ENCODE measurements at places on chromosomes 5 and 9.

DNA sequence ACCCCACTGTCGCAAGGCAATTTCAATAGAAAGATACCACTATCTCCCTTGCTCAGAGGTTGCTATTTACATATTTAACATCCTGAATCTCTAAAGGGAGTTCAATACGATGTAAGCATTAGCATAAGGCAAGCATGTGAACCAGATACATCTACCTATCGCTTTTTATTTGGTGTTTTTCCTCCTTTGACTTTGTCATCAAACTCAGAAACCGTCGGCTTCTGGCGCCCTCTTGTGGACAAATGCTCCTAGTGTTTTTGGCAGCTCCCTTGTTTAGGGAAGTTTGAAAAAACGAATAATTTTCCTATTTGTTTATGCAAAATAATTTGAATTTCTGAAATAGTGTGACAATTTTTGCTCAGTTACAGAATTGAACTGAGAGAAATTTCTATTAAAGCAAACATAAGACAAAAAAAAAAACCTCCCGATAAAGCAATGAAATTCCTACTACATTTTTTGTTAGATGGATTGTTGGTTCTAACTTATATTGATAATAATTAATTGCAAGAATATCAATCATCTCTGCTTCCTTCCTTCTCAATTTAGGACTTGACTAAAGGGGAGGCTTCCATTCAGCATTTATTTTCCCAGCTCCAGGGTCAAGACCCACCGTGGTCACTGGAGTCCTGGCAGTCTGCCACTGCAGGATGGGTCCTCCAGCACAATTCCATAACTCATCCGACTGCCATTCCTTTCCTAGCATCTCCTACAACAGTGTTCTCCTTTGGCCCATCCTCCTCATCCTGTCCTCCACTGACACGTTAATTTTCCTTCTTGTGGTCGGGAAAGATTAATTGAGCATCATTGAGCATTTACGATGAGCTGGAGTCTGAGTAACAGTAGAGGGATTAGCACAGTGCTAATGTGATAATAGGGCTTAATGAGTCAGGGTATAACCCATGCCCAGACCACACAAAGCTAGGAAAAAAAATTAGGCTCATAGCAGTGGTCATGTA is 131.8 kb upstream of the CHD1 start:
- peak; percentile 38 for DNase-seq

- no peak for DNase-seq
Observed at GRCh38 chr5:145117285-145117684, 717.9 kb downstream of the PRELID2 start.

DNA sequence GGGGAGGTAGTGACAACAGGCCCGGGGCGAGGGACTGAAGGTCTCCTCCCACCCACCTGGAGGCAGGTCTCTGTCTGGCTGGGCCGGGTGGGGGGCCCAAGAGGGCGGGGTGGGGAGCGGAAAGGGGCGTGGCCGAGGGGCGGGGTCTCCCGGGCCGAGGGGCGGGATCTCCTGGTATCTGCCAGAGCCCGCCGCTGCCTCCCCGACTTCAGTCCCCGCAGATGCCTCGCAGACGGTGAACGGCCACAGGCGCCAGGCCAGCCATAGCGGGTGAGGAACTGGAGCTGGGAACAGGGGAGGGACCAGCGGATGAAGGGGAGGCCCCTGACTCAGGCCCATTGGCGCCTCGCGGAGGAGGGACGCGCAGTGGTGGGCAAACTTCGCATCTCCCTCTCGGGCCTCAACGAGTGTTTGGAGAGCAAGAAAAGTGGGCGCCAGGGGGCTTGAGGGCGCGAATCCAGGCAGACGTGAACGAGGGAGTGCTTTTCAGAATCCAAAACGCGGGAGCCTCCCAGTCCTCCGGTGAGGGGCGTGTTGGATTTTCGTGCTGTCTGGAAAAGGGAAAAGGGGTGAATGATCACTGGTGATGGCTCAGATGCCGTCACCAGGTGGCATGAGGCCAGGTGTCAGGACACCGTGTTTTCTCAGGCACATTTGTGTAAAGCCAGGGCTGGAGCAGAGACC is at the start of gene ADGRD2:
ADGRD2 (plus strand) TSS at position 211 of the 684 bp plus-strand sequence. CDS start 1,216 bp downstream, outside the sequence.
- DNase-seq, result no peak

- DNase-seq, result no peak
Observed at GRCh38 chr5:84597904-84598303, 213.2 kb upstream of the EDIL3 start.

DNA sequence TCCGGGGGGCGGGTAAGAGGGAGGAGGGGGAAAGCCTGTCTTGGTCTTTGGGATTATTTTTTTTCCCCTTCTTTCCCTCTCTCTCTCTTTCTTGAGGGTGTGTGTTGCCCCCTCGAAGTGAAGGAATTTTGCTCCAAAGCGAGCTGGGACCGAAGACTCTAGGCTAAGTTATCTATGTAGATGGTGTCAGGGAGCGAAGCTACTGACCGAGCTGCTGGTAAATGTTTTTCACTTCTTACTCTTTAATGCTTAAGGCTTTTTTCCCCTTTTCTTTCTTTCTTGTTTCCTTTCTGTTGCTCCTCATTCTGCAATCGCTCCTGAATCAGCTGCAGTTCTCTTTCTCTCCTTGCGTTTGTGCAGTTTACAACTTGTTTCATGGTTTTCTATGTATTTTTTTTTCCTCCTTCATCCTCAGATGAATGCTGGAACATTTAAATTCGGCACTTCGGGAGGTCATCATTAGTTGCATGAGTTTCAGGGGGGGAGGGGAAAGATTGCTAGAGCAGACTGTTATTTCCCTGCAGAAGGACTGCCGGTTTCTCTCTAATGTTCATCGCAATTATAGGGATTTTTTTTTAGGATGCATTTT is 1312.0 kb upstream of the WWC1 start:
- DNase-seq, result no peak

- no peak for DNase-seq
Observed at GRCh38 chr5:76351577-76351976, 51.5 kb upstream of the IQGAP2 start.

DNA sequence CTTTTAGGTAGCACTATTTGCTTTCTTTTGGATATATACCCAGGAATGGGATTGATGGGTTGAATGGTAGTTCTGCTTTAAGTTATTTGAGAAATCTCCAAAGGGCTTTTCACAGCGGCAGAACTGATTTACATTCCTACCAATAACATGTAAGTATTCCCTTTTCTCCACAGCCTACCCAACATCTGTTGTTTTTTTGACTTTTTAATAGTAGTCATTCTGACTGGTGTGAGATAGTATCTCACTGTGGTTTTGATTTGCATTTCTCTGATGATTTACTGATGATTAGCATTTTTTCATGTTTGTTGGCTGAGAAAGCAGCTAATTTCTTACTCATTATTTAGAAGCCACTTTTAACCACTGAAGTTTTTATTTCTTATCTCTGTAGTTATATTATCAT is 221.1 kb upstream of the ACTBL2 start:
- DNase-seq, result no peak

DNA sequence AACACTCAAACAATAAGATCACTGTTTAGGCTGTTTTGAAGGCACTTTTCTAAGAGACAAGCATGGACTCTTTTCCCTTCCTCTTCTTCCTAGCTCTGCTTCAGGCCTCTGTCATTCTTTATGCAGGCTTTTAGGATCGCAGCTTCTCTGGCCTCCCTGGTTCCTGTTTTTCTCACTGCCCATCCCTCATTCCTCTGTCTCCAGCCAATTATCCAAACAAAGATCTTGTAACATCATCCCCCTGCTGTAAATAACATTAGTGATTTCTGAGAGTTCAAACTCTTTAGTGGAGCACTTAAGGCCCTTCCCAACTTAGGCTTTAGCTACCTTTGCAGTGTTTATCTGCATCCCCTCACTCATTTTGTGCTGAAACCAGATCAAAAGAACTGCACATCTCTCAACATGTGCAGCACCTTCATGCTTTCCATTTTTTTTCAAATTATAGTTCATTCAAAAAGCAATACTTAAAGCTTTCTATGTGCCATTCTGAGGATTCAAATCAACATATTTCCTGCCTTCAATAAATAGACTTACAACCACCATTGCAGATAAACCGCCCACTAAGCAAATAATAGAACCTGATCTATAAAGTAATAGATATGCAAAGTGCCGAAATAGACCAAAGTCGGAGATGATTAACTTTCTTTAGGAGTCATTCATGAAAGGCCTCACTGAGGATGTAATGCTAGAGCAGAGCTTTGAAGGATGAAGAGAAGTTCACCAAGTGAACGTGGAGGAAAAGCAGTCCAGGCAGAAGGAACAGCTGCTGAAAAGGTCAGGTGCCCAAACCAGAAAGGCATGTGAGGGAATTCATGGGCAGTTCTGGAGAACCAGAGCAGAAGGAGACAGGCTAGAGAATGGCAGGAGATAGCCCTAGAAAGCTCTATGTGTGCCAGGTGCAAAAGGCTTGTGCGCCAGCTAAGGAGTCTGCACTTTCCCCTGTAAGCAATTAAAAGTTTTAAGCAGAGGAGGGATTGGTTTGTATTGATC is 95.8 kb upstream of the ZNF366 start:
- no peak for DNase-seq

- no peak for DNase-seq
Observed at GRCh38 chr5:150464554-150465012, 15.0 kb upstream of the RPS14 start.

DNA sequence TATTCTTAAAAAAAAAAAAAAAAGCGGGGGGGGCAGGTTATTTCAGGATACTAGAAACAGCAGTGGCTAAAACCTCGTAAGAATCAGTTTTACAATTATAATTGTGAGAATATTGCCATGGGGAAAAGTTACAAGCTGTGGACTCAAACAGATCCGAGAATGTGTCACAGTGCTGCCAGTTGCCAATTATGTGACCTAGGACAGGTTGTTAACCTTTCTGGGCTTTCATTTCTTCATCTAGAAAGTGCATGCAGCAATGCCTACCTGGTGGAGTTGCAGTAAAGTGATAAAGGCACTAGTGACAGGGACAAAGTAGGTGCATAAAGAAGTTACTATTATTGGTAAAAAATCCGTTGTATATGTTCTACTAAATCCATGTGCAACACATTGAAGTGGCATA is 75.8 kb downstream of the CDH6 start:
- no peak for DNase-seq

- no peak for DNase-seq
Observed at GRCh38 chr5:135451581-135452320, 400 bp downstream of the TIFAB start.

GRCh38 chr5:72377910-72378638 is 57.9 kb downstream of the PTCD2 start:
- no peak for DNase-seq

DNA sequence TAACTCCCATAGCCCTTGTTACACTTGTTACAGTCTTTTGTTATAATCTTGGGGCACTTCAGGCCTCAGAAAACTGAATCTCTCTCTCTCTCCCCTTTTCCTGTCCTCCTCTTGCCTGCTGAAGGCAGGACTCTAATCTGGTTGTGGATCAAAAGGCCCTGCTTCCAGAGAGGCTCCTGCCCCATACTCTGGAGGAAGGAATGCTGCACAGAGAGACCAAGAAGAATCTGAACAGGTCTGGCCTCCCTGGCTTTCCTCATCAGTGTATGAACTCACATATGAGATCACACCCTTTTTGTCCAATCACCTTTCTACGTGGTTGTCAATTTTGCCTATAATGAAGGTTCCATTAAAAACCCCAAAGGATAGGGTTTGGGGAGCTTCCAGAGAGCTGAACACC is 26.2 kb upstream of the LVRN start:
- DNase-seq, result no peak

DNA sequence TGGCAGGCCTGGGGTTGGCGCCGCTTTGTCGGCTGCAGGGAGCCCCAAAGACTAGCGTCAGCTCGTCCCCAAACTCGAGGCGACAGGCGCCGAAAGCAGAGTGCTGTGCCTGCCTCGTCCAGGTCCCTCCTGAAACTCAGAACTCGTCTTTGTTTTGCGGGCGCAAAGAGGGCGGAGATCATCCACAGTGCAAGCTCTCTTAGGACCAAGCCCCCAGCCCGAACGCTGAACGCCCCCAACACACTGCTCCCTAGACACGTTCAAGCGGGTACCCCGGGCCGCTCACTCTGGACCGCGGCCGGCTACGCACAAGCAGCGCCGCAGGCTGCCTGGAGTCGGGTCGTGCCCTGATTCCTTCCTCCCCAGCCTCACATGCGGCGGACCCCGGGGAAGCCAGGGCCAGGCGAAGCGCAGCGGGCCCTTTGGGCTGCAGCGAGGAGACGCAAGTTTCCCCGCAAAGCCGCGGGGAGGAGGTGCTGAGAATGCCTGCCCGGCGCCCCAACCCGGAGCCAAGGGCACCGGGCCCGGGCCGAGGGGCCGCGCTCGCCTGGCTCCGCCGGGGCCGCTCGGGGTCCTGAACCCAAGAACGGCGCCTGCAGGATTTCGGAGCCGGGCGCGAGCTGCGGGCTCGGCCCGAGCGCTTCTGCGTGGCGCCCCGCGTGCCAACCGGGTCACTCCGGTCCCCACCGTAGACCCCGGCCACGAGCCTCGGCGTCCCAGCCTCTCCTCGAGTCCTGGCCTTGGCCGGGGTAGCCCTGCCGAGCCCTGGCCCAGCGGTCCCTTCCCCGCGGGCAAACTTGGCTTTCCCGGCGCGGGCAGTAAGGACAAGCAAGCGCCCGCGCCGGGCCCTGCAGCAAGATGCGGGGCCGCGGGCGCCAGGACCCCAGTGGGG is 738 bp downstream of the FSTL4 start:
- DNase-seq, result no peak

- no peak for DNase-seq
Observed at GRCh38 chr9:20619487-20620200, 2.7 kb downstream of the MLLT3 start.

GRCh38 chr9:117156144-117156688 is 258.6 kb downstream of the ASTN2 start:
- no peak for DNase-seq

DNA sequence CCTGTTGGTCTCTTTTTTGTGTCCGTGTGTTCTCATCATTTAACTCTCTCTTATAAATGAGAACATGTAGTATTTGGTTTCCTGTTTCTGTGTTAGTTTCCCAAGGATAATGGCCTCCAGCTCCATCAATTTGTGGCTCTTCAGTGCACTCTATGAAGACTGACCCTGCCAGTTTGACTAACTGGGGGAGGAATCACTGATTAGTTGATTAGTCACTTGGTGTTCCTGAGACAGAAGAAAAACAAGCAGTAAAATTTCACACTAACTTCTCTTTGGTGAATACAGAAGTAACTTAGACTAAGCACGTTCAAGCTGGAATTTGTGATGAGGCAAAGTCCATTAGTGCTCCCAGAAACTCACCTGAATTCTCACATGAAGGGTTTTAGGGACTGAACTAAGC is 495.8 kb upstream of the RORB start:
- no peak for DNase-seq

DNA sequence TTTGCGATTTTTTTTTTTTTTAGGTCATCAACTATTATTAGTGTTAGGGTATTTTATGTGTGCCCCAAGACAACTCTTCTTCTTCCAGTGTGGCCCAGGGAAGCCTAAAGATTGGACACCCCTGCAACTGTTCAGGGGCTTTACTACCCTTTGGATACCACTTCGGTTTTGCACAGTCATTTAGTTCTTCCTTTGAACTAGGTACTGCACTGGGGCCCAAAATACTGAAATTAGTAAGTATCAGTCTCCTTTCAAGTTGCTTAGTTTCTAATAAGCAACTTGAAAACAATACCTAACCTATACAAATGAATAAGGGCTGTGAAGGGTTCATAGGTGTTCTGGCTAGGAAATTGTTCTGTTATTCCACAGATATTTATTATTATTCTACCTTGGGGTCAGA is 45.3 kb downstream of the CWC27 start:
- DNase-seq, result no peak

Data from hypothalamus (tissue), 51 donors.